Epithelial cell of alveolus of lung (primary cell): ENCODE measurements at places on chromosomes 4 and X. TPM values are rescaled to one million over a fixed set of nuclear protein-coding genes. Genes with fewer than 3 reads are reported as not detected.

The ASB12 gene
- total RNA-seq = not detected in 2 replicates

The ASB9 gene
- 1.4 TPM in 1 of 2 replicates, not detected in the other for total RNA-seq

The MAGEA10 gene
- total RNA-seq = not detected in 2 replicates

The SLC49A3 gene
- total RNA-seq = 4.6 and 12.5 TPM in 2 replicates

The LNX1 gene
- 1.0 and 4.1 TPM in 2 replicates for total RNA-seq

The CTAG1B gene
- not detected in 2 replicates for total RNA-seq

The WDR13 gene
- 165 and 216 TPM in 2 replicates for total RNA-seq

The YY2 gene
- 0.65 and 4.1 TPM in 2 replicates for total RNA-seq

The NAP1L2 gene
- not detected in 2 replicates for total RNA-seq

The CFI gene
- total RNA-seq = 12.2 and 18.3 TPM in 2 replicates

The POLN gene
- total RNA-seq = 0.65 and 0.96 TPM in 2 replicates

The ASB5 gene
- 3.9 TPM in 1 of 2 replicates, not detected in the other for total RNA-seq

The SPANXB1 gene
- total RNA-seq = not detected in 2 replicates

The TLR6 gene
- total RNA-seq = 0.32 and 1.8 TPM in 2 replicates

The TBX22 gene
- not detected in 2 replicates for total RNA-seq

The SORBS2 gene
- 3.2 and 4.1 TPM in 2 replicates for total RNA-seq
